HFFc6 (cell line): ENCODE measurements at places on chromosomes 3 and 15.

DNA sequence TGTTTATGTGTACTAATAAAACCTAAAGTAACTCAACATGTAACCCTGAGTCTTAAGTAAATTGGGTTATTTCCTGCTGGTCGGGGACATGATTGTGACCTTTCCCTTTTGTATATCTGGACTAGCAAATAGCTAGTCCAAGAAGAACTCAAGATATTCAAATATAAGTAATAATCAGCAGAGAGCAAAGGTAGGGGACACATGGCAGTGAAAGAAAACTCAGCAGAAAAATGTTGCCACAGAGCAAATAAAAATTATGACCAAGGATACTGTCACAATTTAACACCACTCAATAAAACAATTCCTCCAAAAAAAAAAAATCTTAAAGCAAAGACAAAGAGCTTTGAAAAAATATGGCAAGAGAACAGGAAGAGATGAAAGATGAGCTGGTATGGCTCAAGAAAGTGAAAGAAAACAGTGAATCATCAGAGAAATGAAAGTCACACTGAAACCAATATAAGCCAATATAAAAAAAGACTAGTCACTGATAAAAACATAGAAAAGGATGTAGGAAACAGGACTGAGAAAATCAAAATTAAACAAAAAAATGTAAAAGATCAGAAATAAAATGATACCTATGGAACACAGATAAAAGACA lies 43.4 kb downstream of the HLTF start:
- peak; percentile 16 for DNase-seq

GRCh38 chr3:114005481-114005880 lies 50.8 kb downstream of the CCDC191 start:
- DNase-seq = no peak

GRCh38 chr3:9416139-9416780 lies 18.8 kb downstream of the SETD5 start:
- no peak for DNase-seq

- no peak for DNase-seq
Measured at GRCh38 chr3:117054556-117054955, 345.0 kb downstream of the TUSC7 start.

- no peak for DNase-seq
Measured at GRCh38 chr3:17119201-17120072, 234.7 kb downstream of the PLCL2 start.

DNA sequence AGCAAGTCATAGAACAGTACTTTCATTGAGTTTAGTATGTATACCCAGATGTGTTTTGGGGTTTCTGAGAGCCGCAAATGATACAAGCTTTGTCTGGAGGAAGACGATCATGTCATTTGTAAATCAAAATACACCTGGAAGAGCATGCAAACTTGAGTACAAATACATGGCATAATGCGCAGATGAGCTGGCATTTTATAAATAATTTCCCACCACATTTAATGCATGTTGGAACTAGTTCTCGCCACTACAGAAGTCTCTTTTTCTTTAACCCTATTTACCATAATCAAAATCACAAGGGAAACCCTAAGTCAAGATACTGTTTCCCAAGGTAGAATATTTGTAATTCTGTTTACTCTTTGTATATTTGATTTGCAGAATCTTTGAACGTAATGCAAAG lies 318.6 kb downstream of the EPHA3 start:
- DNase-seq = no peak

DNA sequence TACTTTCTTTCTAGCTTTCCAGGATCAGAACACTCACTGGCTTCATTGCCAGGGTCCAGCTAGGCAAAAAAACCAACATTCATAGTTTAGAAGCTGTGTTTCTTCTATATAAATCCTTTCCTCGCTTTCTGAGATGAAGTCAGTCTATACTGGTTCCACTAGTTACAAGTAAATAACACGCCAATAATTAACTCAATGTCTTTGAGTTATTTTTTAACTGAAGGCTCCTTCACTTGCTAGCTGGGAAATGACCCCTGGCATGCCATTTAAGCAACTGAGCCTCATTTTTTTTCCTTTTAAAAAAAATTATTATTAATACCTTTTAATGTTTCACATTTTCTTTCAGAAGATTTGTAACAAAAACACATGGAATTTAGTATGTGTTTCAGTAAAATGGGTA lies 2.1 kb upstream of the CCDC174 start:
- no peak for DNase-seq

DNA sequence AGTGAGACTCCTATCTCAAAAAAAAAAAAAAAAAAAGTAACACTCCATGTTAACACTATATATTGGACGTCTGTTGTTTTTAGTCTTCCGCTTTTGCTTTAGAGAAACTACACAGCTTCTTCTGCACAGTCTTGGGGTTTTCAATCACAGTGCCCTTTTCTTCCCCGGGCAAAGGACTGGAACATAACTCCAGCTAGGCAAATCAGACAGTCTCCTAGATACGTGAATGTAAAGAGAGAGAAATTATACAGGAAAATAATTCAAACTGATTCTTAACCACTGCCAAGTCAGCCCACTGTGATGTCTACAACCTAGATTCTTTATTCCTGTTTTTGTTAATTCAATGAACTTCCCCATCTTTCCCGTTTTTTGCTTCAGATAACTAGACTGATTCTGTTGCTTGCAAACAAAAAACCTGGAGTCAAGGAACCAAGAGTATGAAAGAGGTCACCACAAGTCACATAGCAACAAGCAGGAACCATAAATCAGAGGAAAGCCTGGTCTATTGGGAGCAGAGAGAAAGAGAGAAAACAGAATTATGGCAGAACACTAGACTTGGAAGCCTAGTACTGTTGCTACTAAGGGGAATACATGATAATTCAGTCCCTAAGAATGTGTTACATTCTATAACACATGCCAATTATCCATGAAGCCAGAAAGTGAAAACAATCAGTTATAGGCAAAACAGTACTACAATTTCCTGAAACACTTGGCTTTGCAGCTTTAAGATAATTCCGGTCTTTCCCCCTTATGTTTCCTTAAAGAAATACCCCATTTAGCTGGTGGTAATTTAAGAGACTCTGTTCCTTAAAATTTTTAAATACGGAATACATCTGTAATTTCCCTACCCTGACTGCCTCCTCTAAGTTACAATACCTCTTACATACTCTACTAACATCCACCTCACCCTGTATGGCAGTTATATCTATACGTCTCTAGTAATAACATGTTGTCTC lies 63.1 kb downstream of the TBL1XR1 start:
- DNase-seq = no peak

DNA sequence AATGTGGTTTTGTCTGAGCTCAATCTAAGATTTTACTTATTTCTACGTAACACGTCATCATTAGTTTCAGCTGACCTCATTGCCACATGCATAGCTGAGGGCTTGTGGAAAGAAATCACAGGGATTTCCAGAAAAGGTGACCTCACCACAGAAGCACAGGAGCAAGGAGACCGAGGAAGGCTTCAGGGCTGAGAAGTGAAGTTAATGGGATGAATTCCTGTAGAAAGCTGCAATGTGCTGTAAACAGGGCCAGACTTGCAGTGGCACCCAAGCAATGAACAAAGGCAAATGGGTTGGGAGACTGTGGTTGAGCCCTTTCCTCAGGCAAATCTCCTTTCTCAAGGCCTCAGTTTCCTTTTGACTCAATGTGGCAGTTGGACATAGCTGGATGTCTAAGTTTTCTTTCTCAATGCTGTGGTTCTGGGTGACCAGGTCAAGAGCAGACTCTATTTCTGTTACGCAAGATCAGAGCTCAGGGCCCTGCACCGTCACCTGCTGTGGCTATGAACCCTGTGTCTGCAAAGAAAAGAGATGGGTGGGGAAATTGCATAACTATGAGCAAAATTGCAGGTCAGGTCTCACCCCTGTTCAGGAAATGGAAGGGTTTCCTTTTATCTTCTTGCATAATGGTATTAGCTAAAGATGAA lies 252.2 kb upstream of the TBL1XR1 start:
- no peak for DNase-seq

DNA sequence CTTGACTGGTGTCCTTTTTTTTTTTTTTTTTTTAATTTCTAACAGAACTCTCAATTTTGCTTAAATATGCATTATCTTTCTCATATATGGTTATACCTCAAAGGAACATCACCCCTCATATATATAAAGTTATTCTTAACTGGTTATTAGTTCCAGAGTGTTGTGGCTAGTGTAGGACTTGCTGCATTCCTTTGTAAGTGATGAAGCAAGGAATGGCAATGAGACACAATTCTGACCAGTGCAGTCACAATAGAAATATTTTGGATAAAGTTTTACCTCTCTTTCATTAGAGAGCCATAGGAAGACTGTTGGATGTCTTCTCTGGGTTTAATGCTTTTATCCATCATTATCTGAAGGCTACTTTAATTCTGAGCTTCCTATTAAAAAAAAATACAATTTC lies 75.5 kb upstream of the CBLB start:
- DNase-seq = peak; percentile 43

- no peak for DNase-seq
Measured at GRCh38 chr15:88894819-88895767, at the start of gene HAPLN3. Gene HAPLN3 (minus strand): TSS chr15:88895544. CDS start chr15:88887298, 8,246 bp downstream.

GRCh38 chr15:57505949-57506391 lies 85.7 kb upstream of the MYZAP start:
- no peak for DNase-seq

DNA sequence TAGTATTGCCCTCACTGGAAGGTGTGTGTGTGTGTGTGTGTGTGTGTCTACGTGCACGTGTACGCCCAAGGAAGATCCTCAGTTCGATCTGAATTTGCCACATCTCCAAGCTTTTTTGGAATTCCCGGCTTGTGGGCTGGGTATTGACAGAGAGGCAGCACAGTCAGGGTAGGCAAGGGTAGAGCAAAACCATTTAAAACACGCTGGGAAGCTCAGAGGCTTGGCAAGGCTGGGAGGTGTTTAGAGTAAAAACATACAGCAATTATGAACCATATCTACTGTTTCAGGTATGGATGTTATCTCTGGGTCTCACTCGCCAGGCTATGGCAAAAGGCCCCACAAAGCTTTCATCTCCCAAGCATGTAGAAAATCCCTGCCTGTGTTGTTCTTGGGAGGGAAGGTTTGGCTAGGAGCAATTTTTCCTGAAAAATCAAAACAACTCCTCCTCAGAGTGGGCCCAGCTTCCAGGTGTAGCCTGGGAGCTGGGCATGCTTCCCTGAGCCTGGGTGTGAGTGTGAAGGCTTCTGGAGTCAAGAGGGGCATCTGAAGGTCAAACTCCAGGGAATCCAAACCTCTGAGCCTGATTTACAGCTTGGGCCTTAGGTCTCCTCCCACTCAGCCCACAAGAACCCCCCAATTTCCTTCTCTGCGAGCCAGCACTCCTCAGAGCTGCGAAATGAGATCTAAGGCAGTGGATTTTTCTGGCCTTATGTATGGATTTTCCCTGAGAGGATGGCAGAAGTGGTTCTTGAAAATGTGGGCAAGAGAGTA lies 244.8 kb upstream of the TPRG1 start:
- DNase-seq = no peak

- no peak for DNase-seq
Measured at GRCh38 chr3:194325424-194326153, 25.5 kb downstream of the CPN2 start.

DNA sequence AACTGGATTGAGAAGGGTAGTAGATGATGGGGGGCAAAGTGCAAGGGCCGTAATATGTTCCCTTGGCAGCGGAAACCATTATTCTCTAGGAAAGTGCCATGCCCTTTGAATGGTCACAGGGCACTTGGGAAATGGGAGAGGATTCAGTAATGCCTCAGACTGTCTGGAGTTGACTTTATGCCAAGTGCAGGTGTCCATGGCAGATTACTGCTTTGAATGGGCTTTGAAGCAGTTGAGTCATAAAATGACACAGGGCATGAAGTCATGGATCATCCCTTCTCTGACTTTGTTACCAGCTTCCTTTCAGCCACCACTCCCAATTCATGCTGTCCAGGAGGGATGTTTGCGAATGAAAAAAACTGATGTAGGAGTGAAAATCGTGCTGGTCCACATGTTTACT lies 20.1 kb downstream of the AADACL2 start:
- no peak for DNase-seq

DNA sequence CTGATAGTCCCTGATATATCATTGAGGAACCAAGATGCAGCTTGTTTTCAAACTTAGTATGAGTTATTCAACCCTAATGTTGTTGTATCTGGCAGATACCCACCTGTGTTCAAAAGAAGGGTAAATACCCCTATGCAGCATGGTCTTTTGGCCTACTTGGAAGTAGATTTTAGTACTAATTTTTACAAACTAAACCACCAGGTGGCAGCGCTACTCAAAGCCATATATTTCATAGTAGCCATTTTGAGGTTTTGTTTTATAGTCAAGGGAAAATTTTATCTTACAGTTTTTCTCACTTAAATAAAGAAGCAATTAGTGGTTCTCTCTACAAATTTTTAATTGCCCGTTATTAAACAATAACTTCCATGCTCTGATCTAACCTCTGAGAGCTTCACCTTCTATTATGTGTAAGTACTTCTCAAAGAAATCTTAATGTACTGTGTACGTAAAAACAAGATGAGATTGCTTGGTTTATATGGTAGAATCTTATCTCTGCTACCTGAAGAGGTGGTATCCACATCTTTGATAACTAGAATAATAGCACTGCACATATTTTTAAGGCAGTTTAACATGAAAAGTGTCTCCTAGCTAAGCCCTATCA lies 31.5 kb upstream of the MLF1 start:
- DNase-seq = peak; percentile 52
